ENCODE measurements at places on chromosomes 2 and 18. TPM values are rescaled to one million over a fixed set of nuclear protein-coding genes. Genes with fewer than 3 reads are reported as not detected.

Gene IHH
- total RNA-seq, result not detected

Gene ZNF521
- total RNA-seq, result 11.3 TPM

- no peaks in the 10 kb centered on the region for H3K36me3 ChIP-seq
- DNase-seq, result no peak
- no peak overlapping the region for H3K4me3 ChIP-seq
- no peak overlapping the region for H3K27ac ChIP-seq
- H3K4me1 ChIP-seq, result no peaks in the 10 kb centered on the region
- H3K27me3 ChIP-seq, result no peaks in the 10 kb centered on the region
Measured at GRCh38 chr2:135093670-135094330, 41.7 kb downstream of the RAB3GAP1 start.

- peaks cover 9% of the 10 kb centered on the region for H3K36me3 ChIP-seq
- no peaks in the 10 kb centered on the region for H3K27me3 ChIP-seq
- H3K27ac ChIP-seq, result no peak overlapping the region
- no peaks in the 10 kb centered on the region for H3K4me1 ChIP-seq
- no peak overlapping the region for H3K4me3 ChIP-seq
- DNase-seq, result no peak
Measured at GRCh38 chr2:43553341-43553855, 42.4 kb downstream of the THADA start.

DNA sequence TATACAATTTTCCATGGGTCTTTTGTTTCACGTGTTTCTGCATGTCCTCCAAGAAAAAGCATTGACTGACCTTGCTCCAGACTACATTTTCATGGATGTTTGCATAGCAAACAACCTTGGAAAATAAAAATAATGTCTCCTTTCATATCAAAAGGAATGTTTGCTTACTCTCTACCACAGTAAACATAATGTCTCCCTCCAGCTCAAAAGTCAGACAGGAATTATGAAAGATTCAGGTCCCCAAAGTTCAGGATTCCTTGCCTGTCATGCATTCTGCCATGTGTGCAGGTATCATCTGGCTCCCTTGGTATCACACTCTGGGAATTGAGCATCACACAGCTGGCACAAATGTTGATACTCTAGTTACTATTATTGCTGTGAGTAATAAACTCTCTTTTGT, 103.1 kb upstream of the ZC3H15 start:
- no peaks in the 10 kb centered on the region for H3K36me3 ChIP-seq
- H3K27me3 ChIP-seq, result no peaks in the 10 kb centered on the region
- no peak overlapping the region for H3K4me3 ChIP-seq
- no peak for DNase-seq
- H3K27ac ChIP-seq, result no peak overlapping the region

- no peaks in the 10 kb centered on the region for H3K27me3 ChIP-seq
- no peak overlapping the region for H3K27ac ChIP-seq
- no peaks in the 10 kb centered on the region for H3K36me3 ChIP-seq
- no peak overlapping the region for H3K4me3 ChIP-seq
- DNase-seq, result no peak
Measured at GRCh38 chr2:11858883-11859282, 112.5 kb downstream of the LPIN1 start.

DNA sequence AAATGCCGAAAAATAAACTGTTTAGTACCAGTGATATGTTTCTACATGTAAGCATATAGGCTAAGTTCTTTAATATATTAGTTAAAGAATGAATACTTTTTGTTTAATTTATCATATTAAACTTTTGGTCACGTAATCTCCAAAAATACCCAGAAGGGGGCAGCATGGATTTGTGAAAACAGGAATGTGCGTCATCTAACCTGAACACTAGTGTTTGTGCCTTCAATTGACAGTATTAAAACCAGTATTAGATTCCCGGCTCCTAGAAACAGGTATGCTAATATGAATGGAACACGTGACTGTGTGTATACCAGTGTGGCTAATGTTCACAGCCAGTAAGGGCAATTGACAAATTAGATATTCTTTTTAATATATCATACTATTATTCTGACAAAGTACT, 51.8 kb downstream of the WDR7 start:
- H3K4me1 ChIP-seq, result no peaks in the 10 kb centered on the region
- no peak for DNase-seq
- no peak overlapping the region for H3K27ac ChIP-seq
- no peaks in the 10 kb centered on the region for H3K27me3 ChIP-seq

DNA sequence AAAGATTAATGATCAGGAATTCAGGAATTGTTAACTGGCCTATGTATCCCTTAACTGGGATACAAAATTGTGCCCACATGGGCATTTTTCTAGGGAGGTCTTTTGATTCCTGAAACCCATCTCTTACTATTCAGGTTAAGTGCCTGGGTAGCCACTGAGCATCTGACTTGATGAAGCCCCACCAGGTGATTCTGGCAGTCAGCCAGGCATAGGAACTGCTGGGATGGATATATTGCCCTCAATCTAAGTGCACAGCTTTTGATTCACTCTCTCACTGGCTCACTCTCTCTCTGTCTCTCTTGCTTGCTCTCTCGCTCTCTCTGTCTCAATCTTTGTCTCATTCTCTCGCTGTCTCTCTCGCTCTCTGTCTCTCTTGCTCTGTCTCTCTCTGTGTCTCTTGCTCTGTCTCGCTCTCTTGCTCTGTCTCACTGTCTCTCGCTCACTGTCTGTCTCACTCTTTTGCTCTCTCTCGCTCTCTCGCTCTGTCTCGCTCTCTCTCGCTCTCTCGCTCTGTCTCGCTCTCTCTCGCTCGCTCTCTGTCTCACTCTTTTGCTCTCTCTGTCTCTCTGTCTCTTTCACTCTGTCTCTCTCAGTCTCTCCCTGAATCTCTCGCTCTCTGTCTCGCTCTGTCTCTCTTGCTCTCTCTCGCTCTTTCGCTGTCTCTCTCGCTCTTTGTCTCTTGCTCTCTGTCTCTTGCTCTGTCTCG, 22.3 kb downstream of the INPP1 start:
- no peaks in the 10 kb centered on the region for H3K36me3 ChIP-seq
- H3K4me1 ChIP-seq, result no peaks in the 10 kb centered on the region
- DNase-seq, result no peak
- H3K27me3 ChIP-seq, result no peaks in the 10 kb centered on the region
- no peak overlapping the region for H3K27ac ChIP-seq

GRCh38 chr2:2187196-2187595, 143.9 kb downstream of the MYT1L start:
- no peaks in the 10 kb centered on the region for H3K4me1 ChIP-seq
- H3K4me3 ChIP-seq, result no peak overlapping the region
- H3K36me3 ChIP-seq, result no peaks in the 10 kb centered on the region
- DNase-seq, result no peak
- no peak overlapping the region for H3K27ac ChIP-seq
- H3K27me3 ChIP-seq, result no peaks in the 10 kb centered on the region

DNA sequence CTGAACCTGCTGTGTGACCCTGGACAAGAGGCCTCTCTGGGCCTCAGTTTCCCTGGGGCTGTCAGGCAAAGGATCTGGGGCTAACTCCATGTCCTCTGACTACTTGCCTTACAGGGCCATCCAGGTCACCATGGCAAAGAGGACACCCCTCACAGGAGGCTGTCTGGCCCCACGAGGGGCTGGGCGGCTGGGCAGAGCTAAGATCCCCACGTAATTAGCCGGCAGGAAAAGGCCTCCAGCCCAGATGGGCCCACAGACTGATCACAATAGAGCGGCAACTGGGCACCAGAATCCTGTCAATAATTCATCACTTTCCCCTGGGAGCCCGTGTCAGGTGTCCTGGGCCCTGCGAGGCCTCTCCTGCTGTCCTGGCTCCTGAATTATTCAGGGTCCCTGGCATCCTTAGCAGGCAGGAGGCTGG, 44.8 kb upstream of the OTOF start:
- H3K36me3 ChIP-seq, result no peaks in the 10 kb centered on the region
- no peak overlapping the region for H3K27ac ChIP-seq

DNA sequence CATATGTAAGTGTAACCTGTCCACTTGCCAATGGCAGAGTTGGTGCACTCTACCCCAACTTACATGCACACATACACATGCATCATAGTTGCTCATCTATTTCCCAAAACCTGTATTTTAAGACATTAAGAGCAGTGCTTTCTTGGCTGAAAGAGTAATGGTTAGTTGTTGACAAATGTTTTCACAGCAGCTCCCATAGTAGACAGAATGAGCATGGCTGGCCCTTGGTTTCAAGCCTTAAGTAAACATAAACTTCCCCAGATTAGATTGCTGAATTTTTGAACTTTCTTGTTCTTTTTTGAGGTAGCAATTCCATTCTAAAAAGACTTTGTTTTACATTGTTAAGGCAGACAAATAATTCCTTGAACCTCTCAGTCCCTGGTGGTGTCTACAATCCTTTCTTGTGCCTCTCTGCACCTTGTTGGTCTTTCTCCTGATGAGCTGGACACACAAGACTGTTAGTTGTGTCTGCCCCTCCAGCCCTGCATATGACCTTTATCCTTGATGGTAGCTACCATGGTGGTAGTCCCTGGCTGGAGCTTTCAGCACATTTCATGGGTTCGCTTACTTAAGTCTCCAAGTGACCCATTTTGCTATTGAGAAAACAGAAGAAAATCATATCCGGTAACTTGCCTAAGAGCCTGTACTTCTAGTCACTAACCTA, 580.1 kb upstream of the ID2 start:
- no peak for DNase-seq
- H3K4me3 ChIP-seq, result no peak overlapping the region
- no peaks in the 10 kb centered on the region for H3K36me3 ChIP-seq
- no peak overlapping the region for H3K27ac ChIP-seq
